T-helper 17 cell (primary cell): ENCODE measurements at places on chromosomes 3 and 15.

GRCh38 chr15:75656331-75656730, 8.6 kb downstream of the SNX33 start:
- no peak for DNase-seq

GRCh38 chr3:183584914-183585280, 29.4 kb upstream of the KLHL6 start:
- DNase-seq = no peak

DNA sequence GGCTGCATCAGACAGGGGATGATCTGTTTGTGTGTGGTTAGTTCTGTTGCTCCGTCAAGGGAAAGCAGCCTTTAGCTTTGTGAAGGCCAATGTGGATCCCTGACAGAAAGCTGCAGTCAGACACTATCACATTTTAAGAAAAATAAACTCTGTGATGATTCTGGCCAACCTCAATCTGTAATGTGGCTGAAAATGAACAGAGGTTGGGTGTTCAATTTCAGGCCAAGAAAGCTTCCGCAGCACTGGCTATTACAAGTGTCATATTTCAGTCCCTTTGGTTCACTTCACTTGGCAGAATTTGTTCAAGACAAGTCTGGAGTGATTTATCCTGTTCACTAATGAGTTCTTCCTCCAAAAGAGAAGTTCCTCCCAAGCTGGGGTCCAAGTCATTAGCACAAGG, 571.8 kb upstream of the IL12A start:
- DNase-seq = no peak

GRCh38 chr15:98943601-98944151, 63.9 kb downstream of the PGPEP1L start:
- no peak for DNase-seq

- no peak for DNase-seq
Observed at GRCh38 chr3:142000325-142000870, 124.0 kb downstream of the ATP1B3 start.

DNA sequence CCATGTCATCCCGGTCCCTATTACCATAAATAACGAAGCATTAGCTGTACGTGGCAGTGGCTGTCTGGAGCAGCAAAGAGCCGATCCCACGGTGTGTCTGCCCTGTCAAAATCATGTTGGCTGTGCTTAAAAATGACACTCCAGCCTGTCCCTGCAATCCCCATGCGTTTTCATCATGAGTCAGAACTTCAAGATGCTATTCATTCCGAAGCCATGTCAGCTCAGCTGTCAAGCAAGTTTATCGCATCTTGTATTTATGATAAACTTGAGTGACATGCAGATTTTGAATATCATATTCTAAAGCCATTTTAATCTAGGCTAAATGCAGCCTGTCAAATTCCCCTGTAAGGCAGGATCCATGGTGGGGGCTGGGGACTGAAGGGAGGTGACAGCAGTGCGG, 152.4 kb downstream of the TJP1 start:
- no peak for DNase-seq

GRCh38 chr3:177807150-177807875, 610.0 kb upstream of the TBL1XR1 start:
- DNase-seq = no peak

- no peak for DNase-seq
Observed at GRCh38 chr3:99669879-99670555, 31.6 kb downstream of the COL8A1 start.

- DNase-seq = no peak
Observed at GRCh38 chr3:140288595-140288994, 353.6 kb downstream of the CLSTN2 start.

DNA sequence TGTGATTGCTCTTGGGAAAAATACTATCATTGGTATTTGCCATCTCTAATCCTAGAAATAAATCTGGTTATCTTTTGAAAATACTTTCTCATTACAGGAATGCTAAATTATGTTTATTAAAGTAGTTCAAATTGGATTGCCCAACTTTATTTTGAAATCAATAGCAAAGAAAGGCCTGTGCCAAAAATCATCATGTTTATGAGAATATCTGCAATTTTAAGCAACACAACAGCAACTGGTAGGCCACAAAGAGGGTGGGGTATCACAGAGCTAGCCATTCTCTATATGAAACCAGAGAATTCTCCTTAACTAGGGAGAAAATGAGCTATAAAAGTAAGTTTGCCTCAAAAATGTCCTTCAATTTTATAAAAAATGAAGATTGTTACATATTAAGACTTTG, 11.9 kb upstream of the TM4SF19 start:
- DNase-seq = no peak

DNA sequence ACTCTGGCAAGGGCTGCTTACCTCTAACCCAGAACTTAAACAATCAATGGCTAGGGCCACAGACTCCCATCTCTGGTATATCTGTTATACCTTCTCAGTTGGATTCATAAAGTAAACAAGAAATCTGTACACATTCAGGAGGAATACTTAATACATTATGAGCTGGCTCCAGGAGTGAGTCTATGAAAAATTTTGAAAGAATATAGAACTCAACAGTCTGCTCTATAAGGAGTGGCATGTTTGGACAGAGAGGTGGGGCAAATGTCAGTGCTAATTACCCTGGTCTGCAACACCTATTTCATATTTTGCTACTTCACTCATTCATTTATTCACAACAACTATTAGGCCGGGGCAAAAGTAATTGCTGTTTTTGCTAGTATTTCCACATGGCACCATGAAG, 245.1 kb downstream of the THRB start:
- DNase-seq = no peak

DNA sequence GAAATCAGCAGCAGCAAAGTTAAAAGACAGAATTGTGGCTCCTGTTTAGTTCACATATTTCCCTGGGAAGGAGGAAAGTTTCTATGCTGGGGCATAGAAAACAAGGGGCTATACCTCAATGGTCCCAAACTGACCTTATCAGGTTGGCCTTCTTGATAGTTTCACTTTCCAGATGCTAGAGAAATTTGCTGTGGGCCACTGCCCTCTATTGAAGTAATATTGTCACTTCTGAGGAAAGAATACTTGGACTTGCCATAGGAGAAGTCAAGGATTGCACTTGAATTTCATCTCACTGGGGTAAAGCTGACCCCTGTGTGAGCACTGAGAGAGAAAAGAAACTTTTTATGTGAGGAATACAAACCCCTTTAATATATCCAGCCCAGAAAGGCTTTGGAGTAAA, 49.3 kb upstream of the XCR1 start:
- no peak for DNase-seq

DNA sequence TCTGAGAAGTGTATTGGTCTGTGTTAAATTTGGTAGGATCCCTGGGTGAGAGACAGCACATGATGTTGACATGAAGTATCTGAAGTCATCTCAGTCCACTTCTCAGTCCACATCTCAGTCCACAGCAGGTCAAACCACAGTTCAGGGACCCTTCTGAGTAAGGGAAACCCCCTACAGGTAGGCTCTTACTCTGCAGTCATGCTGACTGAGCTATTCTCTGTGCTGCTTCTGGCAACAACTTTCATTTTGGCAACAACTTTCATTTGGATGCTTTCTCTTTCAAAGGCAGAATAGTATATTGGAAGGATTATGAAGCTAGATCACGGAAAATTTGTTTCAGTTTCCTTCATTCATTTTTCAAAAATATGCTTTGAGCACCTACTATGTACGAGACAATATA, 178.2 kb upstream of the GOLIM4 start:
- DNase-seq = no peak

- DNase-seq = no peak
Observed at GRCh38 chr3:57972531-57973111, 35.6 kb upstream of the FLNB start.

DNA sequence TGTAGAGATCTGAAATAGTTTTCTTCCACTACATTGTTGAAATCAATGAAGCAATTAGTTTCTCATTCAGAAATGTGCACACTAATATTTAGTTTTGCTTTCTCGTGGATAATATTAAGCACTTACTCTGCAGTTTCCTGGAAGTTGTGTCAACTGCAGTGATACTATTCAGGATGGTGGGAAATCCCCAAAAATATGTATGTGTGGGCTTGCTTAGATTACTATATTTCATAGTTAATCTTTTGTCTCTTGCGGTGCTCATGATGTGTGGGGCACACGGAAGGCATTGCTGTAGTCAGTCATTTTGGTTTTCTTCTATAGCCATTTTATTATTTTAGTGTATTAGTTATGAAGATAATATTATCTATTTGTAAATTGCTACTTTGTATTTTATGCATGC, 19.7 kb downstream of the RAB11A start:
- DNase-seq = no peak

DNA sequence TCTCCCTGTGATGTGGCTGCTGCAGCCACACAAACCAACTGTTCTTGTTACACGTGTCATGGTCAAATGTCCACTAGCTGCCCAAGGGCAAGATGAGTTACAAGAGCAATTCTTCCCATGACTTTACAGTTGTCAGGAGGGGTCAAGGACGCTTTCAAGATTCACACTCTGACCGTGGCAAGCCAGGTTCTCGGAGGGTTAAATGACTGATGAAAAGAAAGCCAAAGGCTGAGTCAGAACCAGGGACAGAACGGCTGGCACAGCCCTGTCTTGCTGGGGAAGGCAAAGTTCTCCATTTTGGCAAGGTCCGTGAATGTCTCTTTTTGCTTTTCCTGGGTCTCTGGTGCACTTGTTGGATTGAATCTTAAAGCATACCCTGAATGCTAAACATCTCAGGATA, 364.5 kb upstream of the ICE2 start:
- no peak for DNase-seq

GRCh38 chr3:185270262-185270955, 16.6 kb upstream of the EHHADH start:
- no peak for DNase-seq

GRCh38 chr3:20186600-20187004, 596 bp upstream of the SGO1 start:
- no peak for DNase-seq

- no peak for DNase-seq
Observed at GRCh38 chr3:4805662-4806061, 173.6 kb upstream of the BHLHE40 start.

DNA sequence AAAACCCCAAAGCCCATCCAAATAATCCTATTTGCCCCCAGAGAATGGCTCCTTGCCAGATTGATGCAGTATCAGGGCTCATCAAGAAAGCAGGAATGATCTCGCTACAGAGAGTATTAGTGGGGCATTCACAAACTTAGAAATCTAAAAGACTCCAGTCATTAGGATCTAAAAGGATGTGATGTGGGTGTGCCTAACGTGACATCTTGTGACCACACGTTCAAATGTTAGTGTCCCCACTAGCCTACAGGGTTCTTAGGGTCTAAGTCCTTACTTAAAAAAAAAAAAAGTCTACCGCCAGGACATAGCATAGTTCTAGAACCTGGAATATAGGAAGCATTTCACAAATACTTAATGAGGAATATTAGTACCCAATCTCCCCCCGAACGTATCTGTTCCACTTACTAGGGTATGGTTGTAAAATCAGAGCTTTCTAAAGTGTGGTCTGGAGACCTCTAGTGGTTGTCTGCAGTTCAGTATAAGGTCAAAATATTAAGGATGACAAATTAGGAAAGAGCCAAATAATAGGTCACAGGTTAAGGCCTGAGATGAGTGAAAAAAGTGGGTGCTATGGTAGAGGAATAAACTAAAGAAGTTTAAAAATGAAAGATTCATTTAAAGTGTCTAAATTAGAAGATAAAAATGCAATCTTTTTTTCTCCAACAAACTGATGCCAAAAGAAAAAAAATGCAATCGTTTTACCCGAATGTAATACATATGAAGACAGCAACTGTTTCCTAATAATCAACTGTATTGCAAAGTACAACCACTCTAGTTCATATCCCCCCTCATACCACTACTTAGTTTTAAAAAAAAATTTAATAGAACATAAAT, 4.2 kb upstream of the CHRM5 start:
- no peak for DNase-seq

DNA sequence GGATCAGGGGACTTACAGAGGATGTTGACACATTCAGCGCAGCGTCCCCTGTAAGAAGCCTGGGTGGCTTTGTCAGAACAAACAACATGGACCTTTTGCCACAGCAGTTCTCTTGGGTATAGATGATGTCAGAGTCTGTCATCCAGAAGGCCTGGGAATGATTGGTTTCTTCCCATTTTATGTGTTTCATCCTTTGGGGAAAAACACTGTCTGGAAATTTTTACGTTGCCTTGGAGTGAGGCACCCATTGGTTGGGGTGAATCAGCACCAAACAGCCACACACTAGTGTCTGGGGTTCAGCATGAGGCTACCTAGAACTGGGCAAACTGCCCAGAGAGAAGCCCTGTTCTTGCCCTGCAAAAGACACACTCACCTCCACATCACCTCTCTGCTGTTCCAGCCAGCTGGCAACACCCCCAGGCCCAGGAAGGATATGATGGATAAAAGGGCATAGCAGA, 123.0 kb downstream of the FAM43A start:
- DNase-seq = no peak

DNA sequence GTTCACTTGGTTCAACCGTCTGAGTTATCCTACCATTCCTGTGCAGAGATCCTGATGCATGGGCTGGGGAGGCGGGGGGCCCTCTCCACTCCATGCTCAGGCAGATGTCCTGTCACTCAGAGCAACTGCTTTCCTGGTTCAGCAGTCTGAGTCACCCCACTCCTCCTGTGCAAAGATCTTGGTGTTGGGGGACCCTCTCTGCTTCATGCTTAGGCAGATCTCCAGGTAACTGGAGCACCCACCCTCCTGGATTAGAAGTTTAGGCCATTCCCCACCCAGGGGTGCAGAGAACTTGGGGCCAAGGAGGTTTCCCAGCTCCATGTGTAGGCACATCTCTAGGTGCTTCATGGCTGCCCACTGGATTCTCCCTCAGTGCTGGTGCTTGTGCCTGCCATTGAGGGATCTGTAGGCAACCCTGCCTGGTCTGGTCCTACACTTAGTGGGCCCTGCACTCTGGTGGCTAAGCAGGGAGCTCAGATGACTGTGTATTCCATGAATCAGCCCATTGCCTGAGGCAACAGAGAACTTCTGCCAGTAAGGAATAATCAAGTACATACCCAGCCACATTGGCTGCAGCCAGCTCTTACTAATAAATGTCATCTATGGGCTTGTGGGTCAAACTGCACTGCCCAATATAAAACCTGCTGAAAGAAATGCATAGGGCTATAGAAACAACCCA, 465.4 kb upstream of the THBS1 start:
- DNase-seq = no peak

DNA sequence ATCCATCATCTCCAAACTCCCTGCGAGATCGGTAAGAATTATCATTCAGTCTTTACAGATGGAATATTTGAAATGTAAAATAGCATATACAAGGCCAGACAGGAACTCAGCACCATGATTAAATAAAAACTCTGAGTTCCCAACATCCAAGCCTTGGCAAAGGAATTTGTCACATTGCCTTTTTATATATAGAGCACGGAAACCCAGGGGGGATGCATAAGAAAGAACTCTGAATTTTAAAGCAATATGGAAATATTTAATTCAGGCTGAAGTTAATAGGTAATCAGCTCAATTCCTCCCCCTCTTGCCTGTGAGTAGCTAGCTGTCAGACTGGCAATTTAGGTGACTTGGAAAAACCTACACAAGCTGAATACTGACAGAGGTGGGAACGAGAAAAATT, 217.9 kb upstream of the KCNMB2 start:
- DNase-seq = no peak

GRCh38 chr3:78035131-78035641, 995.3 kb downstream of the ROBO2 start:
- DNase-seq = no peak

GRCh38 chr3:71241246-71241901, 342.2 kb downstream of the FOXP1 start:
- DNase-seq = no peak
